Sigmoid colon (tissue), 7 donors: ENCODE measurements at places on chromosomes 16 and 17. TPM values are rescaled to one million over a fixed set of nuclear protein-coding genes. Genes with fewer than 3 reads are reported as not detected.

- peak; percentile 71 for DNase-seq
These were observed 48.6 kb downstream of the PRKCA start for GRCh38 chr17:66351033-66351432.

GRCh38 chr17:69949973-69950695, 124.9 kb upstream of the KCNJ16 start:
- no peak for DNase-seq

GRCh38 chr16:60064026-60064425, 1329.9 kb upstream of the GOT2 start:
- no peak for DNase-seq

CCL14 gene
- 14.2 TPM for polyA plus RNA-seq

- DNase-seq, result no peak
These were observed 16.0 kb downstream of the BAIAP2 start for GRCh38 chr17:81050645-81051625.

DNA sequence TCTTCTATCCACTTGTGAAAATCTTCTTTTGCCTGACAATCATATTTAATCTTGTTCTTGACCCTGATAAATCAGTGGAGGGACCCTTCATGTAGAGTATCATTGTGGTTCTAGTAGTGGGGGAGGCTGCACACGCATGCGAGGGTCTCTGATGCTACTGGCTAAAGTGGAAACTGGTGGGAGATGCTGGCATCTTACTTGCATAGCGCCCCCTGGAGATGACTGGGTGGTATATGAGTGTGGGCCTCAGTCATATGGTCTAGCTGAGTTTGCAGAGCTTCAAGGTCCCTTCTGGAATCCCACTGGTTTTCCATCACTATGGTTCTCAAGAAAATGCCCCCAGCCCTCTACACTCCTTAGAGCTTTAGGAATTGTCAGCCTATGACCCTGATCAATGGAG, 236.4 kb upstream of the AXIN2 start:
- no peak for DNase-seq
